ENCODE measurements at places on chromosomes 6 and 20.

DNA sequence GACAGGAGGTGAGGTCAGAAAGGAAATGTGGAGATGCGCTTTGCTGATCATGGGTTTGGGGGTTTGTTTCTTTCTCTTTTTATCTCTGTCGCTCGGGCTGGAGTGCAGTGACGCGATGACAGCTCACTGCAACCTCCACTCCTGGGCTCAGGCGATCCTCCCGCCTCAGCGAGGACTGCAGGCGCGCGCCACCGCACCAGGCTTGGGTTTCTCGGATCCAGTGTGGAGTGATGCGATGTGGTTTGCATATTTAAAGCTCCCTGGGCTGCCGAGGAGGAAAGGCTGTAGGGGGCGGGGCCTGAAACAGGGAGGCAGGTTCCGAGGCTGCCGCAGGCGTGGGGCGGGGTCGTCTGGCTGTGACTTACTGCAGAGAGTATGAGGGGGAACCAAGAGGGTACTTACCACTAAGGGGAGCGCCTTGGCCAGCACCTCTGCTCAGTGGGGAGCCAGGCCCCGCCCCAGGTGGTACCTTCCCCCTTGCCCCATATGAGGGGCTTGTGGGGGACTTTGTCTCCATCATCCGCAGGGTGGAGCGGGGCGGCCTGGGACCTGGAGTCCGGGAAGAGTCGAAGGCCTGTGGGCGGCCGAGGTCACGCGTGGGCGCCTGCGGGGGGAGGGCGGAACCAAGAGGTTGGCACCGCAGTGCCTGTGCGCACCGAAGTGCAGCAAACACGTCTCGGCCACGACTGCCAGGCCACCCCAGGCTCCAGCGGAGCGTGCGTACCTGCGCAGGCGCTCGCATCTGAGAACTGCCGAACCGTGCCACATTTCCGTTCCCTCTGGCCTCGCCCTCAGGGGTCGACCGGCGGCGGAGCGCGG, 12.7 kb upstream of the BAK1 start:
- no peak for DNase-seq

DNA sequence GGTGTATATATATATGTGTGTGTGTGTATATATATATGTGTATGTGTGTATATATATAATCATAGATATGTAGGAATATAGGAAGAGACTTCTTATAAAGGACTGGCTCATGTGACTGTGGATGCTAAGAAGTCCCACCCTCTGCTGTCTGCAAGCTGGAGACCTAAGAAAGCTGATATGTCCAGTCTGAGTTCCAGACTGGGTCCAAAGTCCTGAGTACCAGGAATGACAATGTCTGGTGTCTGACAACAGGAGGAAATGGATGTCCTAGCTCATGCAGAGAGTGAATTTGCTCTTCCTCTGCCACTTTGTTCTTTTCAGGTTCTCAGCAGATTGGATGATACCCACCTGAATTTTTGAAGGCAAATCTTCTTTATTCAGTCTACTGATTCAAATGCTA, 7.1 kb downstream of the ALDH5A1 start:
- no peak for DNase-seq

- no peak for DNase-seq
These were observed 212.5 kb downstream of the FOXA2 start for GRCh38 chr20:22371843-22372242.

- no peak for DNase-seq
These were observed 360.4 kb downstream of the ZFAND3 start for GRCh38 chr6:38179794-38180430.

- DNase-seq, result no peak
These were observed 246.0 kb upstream of the MOCS1 start for GRCh38 chr6:40180271-40180670.

DNA sequence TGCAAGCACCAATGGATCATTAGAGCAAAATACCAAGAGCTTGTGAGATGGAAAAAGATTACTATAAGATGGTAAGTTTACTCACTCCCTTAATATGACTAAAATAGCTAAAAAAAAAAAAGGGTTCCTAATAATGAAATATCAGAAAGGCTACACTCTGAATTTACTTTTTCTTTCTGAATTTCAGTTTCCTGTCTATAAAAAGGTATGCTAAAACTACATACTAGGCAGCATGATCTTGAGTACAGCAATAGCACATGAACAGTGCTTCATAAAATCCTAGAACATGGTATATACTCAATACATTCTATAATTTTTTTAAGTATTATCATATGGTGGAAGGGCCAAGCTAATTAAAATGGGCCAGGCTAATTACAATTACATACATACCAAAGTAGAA, 24.0 kb upstream of the FAM135A start:
- no peak for DNase-seq

GRCh38 chr6:52426667-52427066, 6.5 kb downstream of the EFHC1 start:
- no peak for DNase-seq

GRCh38 chr6:33197431-33198048, 2.9 kb downstream of the RXRB start:
- DNase-seq, result no peak

DNA sequence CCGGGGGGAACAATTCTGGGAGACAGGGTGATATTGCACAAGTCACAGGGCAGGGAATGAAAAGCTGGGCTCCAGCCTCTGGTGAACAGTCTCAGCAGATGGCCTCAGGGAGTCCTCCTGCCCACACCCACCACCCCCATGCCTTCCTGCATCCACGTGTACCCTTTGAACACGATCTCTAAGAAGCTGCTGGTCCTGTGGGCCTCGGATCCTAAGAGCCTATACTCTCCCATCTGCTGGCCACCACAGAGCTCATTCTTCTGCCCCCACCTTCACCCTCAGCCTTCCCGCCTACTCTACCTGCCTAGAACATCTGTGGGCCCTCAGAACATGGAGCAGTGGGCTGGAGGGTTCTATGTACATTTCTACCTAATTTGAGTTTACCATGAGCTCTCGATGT, 60.3 kb downstream of the TRERF1 start:
- DNase-seq, result no peak

GRCh38 chr20:34104059-34104458, 8.0 kb downstream of the EIF2S2 start:
- DNase-seq, result no peak

DNA sequence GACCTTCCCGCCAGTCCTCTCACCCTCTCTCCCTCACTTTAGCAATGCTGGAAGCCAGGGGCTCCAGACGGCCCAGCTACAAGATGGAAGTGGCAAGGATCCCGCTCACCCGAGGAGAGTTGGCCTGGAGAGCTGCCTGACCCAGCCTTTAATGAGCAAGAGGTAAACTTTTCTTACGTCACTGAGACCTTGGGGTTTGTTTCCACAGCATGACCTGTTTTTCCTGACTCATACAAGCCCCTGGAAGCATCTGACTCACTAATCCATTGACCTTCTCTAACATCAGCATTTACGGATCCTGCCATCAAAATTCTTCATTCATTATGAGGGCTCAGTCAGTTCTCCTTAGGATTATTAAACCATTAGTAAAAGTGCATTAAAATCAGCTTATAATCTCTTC, 120.4 kb downstream of the MYLK4 start:
- DNase-seq, result peak; percentile 97

DNA sequence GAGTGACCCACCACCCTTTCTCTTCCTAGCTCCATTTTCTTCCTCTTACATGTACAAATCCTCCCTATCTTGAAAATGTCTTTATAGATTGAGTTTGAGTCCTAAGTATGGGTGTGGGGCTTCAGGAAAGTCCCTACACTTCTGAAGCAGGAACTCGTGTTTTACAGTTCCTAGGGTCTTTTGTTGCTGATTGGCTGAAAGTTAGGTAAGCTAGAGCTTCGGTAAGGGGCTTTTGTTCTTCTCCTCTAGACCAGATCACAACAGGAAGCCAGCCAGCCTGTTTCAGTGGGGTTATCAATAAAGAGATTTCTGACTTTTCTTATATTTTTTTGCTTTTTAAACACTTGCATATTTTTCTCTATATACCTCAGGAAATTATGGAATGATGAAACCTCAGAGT, 51.3 kb downstream of the CNR1 start:
- DNase-seq, result no peak

All from epithelial cell of proximal tubule (primary cell).